ENCODE measurements at places on chromosomes 4 and X.

- no peak for DNase-seq
Measured at GRCh38 chr4:169506903-169507302, 105.5 kb downstream of the NEK1 start.

DNA sequence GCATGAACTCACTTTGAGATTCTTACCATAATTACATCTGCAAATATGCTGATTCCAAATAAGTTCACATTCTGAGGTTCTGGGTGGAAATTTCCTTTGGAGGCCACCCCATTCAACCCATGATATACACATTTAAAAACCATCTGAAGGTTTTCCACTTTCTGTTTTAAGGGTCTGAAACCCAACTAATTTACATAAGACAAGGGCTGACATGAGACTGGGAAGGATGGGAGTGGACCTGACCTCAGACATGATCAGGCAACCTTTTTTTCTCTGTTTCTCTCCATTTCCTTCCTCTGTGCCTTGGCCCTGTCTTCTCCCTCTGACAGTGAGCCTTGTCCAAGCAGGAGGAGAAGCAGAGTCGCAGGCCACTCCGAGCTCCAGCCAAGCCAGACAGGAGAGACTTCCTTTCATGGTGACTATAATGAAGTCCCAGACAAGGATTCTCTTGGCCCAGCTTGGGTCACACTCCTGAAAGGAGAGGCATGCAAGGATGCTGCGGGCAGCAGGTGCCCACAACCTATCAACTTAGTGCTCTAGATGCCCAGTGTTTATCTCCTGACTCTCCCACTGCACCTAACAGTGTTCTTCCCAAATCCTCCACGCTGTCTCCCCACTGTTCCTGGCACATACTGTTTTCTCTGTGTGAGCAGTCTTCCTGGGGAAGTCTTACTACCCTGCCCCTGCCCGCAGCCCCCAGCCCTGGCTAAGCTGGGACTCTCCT is 39.9 kb downstream of the MSX1 start:
- DNase-seq: no peak

DNA sequence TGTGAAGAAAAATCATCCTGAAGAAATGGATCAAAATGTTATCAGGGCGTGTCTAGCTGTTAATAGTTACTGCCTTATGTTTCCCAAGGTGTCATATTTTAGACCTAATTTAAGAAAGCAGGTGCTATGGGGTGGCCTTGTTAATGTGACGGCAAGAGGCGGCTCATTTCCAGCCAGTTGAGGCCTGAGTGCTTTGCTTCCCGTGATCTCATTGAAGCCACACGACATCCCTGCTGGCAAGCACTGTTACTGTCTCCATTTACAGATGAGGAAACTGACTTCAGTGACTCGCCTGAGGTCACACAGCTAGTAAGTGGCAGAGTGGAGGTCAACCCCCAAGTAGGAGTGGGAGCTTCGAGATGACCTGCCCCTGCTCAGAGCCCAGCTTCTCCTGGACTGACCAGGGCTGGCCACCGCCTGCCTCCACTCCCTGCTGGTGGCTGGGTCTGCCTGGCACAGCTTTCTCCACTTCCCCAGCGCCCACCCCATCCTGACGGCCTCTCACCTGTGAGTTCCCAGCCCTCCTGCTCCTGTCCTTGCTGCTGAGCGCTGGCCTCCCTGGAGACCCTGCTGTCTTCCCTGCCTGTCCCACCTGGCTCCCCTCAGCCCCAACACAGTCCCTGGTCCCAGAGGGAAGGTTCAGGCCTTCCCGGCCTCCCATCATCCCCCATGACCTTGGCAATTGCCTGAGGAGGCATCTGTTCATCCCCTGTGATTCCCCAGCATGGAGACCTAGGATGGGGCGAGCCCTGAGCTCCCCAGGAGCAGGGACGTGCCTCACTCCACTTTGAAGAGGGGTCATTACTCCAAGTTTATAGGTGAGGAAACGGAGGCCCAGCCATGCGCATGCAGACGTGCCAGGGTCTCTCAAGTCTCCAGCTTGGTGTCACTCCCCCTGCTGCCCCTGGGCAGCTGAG is 47.7 kb upstream of the SORCS2 start:
- DNase-seq: no peak

DNA sequence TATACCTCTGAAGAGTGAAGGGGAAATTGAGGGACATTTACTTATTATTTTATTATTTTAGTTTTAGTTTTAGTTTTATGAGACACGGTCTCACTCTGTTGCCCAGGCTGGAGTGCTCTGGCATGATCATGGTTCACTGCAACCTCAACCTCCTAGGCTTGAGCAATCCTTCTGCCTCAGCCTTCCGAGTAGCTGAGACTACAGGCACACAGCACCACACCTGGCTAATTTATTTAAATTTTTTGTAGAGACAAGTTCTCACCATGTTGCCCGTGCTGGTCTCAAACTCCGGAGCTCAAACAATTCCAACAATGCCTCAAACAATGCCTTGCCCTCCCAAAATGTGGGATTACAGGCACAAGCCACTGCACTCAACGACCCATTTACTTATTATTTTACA is 68.4 kb upstream of the BMP2K start:
- DNase-seq: no peak

DNA sequence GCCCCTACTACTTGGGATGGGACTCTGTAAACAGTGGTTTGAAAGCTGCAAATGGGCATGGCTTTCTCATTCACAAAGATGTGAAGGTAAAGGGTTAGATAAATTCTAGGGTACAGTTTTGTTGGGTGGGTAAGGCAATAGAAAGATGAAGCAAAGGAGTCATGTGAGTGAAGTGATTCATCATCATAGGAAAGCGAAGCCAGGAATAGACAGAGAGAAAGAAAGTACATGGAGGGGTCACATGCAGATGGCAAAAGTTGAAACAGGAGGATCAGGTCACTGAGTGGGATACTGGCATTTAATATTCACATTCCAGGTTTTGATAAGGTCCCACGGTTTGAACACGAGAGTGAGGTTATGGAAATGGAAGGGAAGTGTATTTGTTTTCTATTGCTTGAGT is 8.2 kb upstream of the ABCG2 start:
- DNase-seq: no peak

- no peak for DNase-seq
Measured at GRCh38 chr4:119025420-119025819, 110.2 kb upstream of the MYOZ2 start.

DNA sequence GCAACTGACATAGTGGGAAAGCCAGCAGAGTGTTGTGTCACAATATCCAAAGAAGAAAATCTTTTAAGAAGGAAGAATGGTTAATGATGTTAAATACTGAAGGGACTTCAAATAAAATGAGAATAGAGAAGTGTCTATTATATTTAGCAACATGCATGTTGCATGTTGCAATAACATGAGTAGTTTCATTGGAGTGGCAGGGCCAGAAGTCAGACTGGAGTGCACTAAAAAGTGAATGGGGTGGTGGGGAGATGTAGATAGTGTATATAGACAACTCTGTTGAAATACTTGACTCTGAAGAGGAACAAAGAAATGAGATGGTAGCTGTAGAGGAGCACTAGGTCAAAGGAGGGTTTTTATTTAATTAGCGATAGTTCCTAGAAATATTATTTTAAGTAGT is 9.5 kb upstream of the AMMECR1 start:
- DNase-seq: no peak

DNA sequence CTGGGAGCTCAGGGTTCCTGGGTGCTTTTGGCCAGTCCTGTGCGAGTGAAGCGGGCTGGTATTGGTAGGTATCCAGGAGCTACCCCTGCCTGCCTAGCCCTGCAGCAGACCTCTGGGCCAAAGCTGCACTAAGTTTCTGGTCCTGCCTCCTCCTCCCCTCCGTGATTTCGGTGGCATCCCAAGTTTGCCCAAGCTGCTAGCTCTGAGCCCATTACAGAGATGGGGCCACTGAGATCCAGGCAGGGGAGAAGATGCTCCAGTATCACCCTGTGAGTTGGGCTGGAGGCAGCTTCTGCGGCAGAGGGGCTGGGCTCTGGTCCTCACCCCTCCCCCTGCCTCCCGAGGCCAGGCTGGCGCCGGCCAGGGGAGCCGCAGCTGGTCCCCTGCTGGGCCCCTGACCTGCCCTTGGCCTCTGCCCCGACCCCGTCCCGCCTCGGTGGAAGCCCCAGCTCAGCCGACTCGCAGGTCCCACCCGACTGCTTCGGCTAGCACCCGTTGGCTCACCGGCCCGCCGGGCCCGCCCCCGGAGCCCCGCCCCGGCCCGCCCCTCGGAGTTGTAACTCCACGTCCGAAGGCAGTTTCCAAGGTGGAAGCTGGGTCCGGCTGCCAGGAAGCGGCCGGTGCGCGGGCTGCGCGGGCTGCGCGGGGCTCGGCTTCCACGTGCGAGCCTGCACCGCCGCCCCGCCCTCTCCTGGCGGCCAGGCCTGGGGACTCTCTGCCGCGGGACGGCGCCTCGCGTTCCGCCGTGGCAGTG is at the start of gene DUSP9:
TSS of gene DUSP9 (plus strand) at position 584 of the 754 bp plus-strand sequence. CDS start 751 bp downstream, outside the sequence.
- DNase-seq: no peak

DNA sequence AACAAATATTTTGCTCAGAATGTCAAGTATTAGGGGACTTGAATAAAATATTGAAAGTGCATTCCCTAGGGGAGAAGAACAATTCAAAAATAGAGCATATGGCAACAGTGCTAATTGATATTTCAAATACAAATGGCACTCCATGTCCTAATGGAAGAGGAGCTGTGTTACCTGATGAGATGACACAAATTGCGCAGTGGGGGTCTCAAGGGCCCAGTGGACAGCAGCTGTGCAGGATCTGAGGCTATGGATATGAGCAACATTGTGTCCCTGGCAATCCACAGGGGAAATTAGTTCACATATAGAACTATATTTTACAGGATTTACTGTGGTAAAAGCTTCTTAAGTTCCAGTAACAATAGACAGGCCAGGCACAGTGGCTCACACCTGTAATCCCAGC is 17.4 kb upstream of the USP46 start:
- DNase-seq: no peak

GRCh38 chr4:18733961-18734360 is 712.4 kb upstream of the LCORL start:
- no peak for DNase-seq

DNA sequence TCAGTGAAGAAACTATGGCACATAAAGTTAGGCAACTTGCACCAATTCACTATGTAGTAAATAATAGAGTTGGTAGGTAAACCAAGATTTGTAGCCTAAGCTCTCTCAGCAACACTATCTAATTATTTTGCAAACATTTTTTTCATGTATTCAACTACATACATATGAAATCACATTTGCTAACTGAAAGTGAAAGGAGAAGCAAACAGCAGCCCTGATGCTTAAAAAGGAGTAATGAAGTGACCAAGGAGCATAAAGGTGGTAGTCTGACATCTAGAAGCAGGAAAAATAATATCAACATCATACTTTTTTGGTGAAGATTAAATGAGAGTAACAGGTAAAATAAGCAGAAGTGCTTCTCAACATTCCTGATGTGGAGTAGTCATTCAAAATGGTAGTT is 603.7 kb downstream of the GRXCR1 start:
- no peak for DNase-seq

DNA sequence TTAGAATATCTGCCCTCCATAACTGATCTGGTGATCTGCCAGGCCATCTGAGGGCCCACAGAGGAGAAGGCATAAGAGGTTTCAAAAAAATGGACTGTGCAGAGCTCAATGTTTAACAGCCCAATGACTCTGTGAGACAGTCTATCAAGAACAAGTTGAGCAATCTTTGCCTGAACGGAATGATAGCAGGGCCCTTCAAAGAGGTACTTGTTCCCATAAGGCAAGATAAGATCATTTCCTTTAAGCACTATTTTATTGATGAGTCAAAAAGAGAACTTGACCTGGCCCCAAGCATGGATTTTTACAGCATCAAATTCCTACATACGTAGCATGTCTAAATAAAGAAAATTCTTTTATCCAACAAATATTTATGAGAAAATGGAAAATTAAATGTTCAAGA is 182.8 kb downstream of the IDS start:
- DNase-seq: no peak

DNA sequence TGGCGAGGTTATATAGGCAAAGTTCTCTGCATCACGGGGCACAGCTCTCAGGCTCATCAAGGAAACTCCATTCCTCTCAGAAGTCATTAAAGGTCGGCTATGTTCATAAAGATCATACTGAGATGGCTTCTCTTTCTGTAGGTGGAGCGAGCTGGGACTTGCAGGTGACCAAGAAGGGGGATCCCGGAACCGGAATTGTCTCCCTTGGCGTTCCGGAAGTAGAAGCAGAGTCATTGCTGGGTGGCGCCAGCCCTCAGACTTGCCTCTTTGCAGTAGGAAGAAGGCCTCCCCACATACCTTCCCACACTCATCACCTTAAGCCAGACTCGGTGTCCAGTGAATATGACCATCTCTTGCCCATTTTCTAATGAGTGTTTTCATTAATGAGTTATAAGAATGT is 17.9 kb upstream of the HPGD start:
- DNase-seq: no peak

- DNase-seq: peak; percentile 10
Measured at GRCh38 chrX:11499076-11500044, 166.4 kb downstream of the ARHGAP6 start.

- DNase-seq: no peak
Measured at GRCh38 chr4:81518762-81519426, 47.2 kb upstream of the RASGEF1B start.

- no peak for DNase-seq
Measured at GRCh38 chrX:443536-444210, 57.0 kb upstream of the PPP2R3B start.

GRCh38 chr4:140271553-140271952 is 101.9 kb upstream of the SCOC start:
- DNase-seq: no peak

- DNase-seq: peak; percentile 86
Measured at GRCh38 chr4:6327220-6327917, 57.7 kb downstream of the WFS1 start.

DNA sequence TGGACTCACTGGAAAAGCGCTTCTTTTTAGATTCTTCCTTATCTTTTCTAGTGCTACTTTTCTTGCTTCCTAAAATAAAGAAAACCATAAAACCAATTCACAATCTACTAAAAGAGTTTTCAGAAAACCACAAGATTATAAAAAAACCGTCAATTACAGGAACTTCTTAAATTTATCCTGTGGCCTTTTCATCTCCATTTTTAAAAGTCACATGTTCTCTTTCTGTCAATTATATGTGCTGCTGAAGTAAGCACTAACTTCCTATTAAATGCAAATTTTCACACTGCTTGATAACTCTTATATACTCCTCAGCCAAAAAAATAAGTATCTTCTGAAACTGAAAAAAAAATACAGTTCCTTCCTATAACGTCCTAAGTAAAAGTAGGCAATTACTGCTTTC is 32.8 kb downstream of the CENPC start:
- no peak for DNase-seq

GRCh38 chr4:85740431-85740861 is 265.5 kb downstream of the ARHGAP24 start:
- DNase-seq: peak; percentile 26

DNA sequence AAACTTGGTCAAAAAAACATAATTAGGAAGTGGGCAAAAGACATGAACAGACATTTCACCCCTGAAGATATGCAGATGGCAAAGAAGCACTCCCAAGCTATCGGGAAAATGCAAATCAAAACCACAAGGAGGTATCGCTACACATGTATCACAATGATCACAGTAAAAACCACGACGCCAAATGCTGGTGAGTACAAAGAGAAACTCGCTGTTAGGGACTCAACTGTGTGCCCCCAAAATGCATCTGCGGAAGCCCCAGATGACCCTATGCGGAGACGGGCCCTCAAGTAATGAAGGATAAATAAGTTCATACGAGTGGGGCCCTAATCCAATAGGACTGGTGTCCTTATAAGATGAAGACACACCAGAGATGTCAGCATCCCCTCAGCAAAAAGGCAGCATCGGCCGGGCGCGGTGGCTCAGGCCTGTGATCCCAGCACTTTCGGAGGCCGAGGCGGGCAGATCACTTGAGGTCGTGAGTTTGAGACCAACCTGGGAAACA is 10.2 kb downstream of the GAK start:
- DNase-seq: no peak

- DNase-seq: no peak
Measured at GRCh38 chr4:36758312-36759178, 477.1 kb downstream of the DTHD1 start.

Measured in SJCRH30 (cell line).